ENCODE measurements at places on chromosomes 2 and 18.
A peak's percentile ranks its signal among the peaks of the same experiment; 100 is the strongest.

DNA sequence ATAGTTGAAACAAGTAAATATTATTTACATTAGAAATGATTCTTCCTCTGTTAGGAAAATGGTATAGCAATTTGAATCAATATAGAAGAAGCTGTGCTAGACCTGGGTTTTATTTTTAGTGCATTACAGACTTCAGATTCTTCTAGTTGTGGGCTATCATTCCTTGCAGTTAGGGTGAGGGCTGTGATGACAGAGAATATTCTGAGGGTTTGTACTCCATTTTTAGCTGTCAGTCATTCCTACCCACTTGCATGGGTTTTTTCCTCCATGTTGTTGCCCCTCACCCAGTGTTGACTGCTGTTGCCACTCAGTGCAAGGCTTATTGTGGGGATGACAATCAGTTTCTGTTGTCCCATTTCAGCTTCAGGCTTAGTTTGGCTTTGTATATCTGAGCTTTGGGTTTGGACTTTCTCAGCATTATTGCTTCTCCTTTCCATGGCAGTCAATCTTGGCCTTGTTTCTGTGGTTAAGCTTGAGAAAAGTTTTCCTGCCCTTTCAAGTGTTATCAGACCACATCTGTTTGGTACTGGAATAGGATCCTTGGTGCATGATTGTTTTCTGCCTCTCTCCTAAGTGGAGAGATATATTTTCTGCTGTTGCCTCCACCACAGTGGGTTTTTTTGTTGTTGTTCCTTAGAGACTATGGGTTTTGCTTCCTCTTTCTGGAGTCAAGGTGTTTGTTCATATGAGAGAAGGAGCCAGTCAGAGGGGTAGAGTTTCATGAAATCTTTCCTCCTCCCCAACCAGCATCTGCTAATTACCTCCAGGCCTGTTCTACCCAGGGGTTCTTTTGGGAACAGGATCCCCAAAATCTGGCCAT lies 312.7 kb upstream of the CWC22 start:
- DNase-seq, result no peak

DNA sequence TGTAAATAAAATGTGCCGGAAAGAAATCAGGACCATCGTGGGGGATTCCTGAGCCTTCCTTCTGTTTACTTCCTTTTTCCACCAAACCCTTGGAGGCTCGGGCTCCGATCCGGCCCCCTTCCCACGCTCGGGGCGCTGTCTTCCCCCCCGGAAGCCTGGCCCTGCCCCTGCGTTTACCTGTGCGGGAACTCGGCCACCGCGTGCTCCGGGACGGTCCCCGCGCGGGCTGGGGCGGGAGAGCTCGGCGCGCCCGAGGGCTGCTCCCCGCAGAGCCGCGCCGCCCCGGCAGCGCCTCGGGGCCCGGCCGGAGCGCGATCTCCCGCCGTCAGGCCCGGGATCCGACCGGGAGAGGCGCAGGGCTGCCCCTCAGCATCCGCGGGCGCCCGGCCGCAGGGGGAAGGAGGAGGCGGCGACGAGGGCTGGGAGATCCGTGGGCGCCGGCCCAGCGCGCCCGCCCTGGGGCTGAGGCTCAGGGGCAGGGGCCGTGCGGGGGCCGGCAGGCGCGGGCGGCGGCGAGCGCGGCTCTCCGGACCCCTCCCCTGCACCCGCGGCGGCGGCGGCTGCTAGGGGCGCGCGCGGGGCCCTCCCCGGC lies 435 bp downstream of the ADCY3 start:
- peak; percentile 41 for DNase-seq

- DNase-seq, result no peak
Measured at GRCh38 chr2:44107086-44107740, 61.5 kb upstream of the PPM1B start.

GRCh38 chr18:66211749-66212148 lies 392.1 kb downstream of the CDH19 start:
- DNase-seq, result no peak

DNA sequence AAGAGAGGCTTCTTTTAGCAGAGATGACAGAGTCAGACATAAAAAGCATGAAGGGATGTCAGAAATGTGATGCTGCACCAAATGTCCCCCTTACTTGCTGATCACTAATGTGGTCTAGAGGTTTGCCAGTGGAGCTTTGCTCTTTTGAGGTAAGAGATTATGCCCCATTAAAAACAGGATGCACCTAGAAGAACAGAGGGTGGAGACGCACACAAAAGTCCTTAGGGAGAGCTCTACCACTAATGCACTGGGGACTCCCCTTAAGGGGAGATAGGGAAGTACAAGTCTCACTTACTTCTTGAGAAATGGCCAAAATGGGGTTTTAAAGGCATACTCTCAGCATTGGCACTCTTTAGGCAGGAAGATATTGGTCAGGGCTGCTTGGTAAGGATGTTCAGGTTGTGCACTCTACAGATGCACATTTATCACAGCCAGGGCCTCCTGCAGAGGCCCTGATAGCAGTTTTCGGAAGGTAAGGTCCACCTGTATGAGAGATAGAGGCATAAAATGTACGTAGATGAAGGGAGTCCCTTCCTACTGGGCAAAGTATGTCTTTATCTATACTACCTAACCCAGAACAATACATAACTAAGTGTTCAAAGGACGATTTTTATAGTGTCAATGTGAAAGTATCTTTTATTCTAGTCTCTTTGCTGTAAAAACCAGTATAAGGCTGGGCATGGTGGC lies 17.0 kb upstream of the SCYGR1 start:
- DNase-seq, result no peak

DNA sequence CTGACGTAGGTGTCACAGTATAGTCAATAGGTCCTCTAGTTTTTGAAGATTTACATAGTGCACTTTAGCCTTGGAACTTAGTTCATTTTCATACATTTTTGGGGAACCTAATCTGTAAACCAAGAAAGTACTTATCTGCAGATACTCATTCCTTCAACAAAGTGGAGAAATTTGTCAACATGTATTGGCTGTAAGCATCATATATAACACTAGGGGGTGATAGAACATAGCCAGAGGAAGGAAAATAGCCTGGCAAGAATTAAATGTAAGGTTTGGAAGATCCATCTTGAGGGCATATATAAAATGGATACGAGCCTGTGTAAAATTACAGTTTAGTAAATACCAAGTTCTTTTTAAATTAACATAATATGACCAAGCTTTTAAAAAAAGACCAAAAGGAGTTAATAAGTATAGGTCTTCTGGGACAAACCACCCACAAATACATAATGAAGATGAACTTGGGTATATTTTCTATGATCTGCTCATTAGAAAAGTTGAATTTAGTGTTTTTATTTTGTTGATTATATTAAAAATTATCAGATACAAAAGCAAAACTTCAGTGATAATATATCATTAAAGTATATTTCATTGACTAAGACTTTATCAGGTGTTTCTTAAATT lies 18.2 kb downstream of the RPL37A start:
- no peak for DNase-seq

DNA sequence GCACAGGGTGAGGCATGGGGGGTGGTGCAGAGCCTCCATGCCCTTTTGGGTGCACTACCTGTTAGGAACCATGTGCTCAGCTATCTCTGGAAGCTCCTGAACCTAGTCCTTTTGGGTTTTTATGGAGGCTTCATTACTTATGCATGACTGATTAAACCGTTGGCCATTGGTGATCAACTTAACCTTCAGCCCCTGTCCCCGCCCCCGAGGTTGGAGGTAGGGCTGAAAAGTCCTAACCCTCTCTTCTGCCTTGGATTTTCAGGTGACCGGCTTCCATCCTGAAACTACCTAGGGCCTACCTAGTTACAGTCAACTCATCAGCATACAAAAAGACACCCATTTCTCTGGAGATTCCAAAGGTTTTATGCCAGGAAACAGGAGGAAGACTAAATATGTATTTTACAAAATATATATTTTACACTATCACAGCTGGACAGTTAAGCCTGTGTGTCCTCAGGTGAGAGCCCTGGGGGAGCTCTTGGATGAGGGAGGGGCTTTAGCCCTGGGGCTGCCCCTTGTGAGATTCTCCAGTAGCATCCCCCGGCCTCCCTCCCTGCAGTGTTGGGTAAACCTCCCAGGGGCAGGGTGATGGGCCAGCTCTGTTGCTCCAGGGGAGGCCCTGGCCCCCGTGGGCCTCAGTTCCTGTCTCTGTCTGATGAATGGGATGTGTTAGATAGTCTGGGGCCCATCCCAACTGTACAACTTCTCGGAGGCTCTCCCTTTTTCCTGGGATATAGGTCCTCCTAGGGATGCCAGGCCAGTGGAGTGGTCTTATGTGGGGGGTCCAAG lies 24.1 kb downstream of the GLI2 start:
- no peak for DNase-seq

Data from H54 (cell line).